ENCODE measurements at places on chromosomes 1 and 21.

GRCh38 chr1:102858695-102859094 lies 249.6 kb downstream of the COL11A1 start:
- DNase-seq, result no peak

- no peak for DNase-seq
Observed at GRCh38 chr1:186446152-186446551, 14.8 kb downstream of the PDC start.

- DNase-seq, result no peak
Observed at GRCh38 chr1:211928993-211929637, 98.6 kb upstream of the LPGAT1 start.

DNA sequence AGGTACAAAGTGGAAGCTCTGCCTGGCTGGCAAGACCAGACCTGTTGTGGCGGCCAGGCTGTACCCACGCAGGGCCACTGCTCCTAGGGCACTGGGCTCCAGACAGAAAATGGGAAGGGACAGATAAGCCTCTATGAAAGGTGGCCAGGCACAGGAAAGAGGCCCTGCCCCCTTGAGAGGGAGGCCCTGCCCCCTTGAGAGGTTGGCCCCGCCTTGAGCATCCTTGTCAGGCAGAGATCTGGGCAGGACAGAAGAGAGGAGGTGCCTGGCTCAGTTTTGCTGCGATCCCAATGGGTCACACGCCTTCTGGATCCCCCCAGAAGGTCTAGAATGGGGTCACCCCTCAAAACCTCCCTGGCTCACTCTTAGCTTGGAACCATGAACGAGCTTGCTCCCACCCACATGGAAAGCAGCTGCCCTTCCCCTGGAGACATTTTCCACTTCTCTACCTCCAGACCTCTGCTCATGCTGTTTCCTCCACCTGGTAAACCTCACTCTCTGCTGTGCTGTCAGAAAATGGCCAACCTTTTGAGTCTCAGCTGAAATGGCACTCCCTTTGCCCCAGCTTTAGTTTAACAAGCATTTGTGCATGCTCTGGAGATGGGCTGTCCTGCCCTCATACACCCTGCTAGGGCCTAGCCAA lies 17.5 kb upstream of the ECE1 start:
- no peak for DNase-seq

DNA sequence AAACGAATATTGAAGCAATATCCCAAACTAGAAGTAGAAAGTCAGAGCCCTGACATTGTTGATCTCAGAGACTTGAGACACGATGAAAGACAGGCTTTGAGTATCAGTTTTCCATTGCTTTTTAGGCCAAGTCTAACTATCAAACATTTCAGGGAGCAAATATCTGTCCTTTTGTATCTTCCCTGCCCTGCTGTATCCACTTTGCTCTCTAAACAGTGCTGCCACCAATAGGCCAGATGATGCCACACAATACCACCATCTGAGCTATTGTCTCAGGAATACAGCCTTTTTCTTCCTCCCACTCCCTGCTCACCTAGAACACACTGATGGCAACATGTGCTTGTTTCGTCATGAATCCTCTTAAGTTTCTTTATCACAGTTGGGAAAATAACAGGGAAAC lies 62.6 kb upstream of the SPAG17 start:
- no peak for DNase-seq

GRCh38 chr21:26769613-26770188 lies 75.5 kb downstream of the ADAMTS1 start:
- DNase-seq, result no peak

- DNase-seq, result no peak
Observed at GRCh38 chr1:202029727-202030126, 19.3 kb downstream of the ELF3 start.

DNA sequence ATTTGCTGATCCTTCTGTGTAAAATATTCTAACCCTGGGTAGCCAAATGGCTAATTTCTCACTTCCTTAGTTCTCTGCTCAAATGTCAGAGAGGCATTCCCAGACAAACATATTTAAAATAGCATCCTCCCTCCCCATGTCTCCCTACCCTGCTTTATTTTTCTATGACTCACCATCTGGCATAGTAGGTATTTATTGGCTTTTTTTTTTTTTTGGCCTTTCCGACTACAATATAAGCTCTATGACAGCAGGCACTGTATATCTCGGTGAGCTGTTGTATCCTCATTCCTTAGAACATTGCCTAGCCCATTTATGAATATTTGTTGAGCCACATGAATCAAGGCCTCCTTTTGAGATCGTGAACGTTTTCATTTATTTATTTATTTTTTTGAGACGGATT lies 1.5 kb upstream of the NEK7 start:
- DNase-seq, result no peak

GRCh38 chr1:212760126-212760823 lies 31.3 kb downstream of the NSL1 start:
- DNase-seq, result no peak

DNA sequence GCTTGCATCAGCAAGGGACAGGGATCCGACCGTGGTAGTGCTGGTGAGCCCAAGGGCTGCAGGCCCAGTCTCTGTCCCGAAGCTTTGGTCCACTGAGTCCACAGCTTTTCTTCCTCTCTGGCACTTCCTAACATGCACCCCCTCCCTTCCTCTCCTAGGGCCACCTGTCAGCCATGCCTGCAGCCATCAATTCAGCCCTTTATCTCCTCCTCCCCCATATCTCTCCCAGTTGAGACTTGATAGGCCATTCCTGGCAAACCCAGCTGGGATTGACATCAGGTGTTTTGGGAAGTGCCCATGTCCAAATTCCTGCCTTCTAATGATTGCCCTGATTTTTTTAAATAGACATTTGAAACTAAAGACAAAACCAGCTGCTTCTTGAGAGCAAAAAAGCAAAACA lies 25.6 kb downstream of the HLX start:
- DNase-seq, result no peak

GRCh38 chr1:48450505-48450904 lies 21.5 kb downstream of the SPATA6 start:
- DNase-seq, result no peak

DNA sequence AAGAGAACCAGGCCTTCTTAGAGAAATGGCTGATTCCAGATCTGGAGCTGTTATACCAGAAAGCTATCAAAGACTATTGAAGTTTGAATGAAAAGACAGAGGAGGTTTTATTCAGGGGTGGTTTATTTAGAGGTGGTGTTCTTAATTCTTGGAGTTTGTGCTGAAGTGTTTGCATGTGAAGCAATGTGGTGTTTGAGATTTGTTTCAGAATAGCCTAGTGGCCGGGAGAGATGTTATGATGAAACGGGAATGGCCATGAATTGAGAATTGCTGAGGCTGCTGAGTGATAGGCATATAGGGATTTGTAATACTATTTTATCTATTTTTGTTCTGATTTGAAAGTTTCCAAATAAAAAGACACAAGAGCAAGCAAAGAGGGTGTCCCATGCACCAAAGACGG lies 10.5 kb upstream of the SHE start:
- no peak for DNase-seq

GRCh38 chr1:222792744-222793143 lies 22.1 kb upstream of the DISP1 start:
- no peak for DNase-seq

DNA sequence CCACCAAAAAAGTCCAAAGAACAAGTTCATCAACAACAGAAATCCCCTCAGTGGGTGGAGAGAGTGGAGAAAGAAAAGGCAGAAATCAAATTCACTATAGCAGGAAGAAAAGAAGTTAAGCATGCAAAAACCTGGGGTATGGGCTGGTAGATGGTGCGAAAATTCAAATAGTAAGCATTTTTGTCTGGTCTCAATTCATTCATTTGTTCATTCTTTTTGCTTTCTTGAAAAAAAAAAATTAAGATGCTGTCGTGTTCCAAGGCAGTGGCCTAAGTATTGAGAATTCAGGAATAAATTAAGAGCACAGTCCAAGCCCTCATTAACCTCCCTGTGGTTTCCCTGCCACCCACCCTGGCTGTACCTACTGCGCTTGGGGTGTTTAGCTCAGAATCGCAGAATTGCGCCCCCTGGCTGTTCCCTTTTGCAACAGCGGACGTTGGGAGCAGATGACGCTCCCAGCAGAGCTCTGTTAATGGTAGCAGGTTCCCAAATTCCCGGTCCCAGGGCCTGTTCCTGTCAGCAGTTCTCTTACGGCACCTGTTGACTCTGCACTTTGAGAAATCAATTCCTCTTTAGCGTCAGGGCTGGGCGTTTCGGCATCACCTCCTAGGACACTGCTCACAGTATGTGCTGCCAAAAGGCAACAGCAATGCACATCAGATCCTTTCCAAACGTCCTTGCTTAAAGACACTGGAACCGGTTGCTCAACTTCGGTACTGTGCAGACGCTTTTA lies 34.0 kb upstream of the SSX2IP start:
- DNase-seq, result peak; percentile 5

GRCh38 chr21:44884097-44884496 lies 10.6 kb upstream of the PTTG1IP start:
- no peak for DNase-seq

GRCh38 chr1:42765269-42765668 lies 1.6 kb downstream of the P3H1 start:
- no peak for DNase-seq

DNA sequence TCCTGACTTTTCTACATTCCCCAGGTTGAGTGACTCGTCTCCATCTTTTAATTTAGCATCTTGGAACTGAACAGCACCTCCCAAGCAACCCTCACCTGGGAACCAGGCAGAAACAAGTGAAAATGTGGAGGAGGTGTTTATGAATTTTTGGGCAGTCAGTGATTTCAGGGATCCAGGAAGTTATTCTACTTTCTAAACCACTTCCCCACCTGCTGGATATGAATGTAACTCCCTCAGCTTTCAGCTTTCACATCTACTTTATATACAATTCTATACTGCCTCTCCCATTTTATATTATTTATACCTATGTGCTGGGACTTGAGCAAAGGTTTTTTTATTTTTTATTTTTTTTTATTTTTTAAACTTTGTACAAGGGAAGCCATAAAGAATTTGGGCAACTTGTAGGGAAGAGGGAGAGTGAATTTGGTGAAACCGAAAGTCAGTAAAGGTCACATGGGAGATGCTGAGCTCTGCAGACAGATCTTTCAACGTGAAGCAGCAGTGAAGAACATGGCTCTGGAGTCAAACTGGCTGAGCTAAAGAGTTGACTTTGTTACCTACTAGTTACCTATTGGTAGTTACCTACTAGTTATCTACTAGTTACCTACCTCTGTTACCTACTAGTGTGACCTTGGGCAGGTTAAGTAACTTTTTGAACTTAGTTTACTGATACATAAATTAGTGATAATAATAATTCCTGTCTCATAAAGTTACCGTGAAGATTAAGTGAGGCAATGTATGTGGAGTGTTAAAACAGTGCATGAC lies 45.5 kb downstream of the DDR2 start:
- DNase-seq, result no peak

DNA sequence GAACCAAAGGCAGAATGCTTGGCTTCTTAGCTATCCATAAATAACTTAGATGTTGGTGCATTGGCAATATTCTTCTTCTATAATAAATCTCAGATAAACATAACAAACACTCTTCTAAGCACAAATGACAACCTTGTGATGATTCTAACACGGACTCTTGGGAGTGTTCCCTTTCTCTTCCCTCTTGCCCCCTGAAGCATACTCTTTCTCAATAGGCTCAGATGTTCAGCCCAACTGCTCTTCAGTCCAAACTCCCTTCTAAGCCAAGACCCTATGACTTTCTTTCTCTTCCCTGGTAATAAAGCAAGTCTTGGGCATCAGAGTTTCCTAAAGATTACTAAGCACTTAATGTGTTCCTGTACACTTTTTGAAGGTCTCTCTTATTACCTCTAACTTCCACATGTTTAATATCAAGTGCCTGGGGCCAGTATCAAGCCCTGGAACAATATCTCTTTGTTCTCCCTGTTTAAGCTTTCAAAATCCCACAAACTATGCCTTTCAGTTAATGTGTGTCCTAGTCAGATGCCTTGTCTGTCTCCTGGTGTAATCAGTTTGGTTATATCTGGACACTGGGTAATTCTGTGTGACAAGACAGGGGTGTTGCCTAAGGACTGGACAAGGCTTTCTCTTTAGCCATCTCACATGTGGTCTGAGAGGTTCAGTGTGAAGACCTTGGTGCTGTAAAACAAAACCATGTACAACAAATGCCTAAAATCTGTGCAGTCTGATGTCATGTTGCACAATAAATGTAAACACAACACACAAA lies 92.9 kb upstream of the IVNS1ABP start:
- DNase-seq, result no peak

DNA sequence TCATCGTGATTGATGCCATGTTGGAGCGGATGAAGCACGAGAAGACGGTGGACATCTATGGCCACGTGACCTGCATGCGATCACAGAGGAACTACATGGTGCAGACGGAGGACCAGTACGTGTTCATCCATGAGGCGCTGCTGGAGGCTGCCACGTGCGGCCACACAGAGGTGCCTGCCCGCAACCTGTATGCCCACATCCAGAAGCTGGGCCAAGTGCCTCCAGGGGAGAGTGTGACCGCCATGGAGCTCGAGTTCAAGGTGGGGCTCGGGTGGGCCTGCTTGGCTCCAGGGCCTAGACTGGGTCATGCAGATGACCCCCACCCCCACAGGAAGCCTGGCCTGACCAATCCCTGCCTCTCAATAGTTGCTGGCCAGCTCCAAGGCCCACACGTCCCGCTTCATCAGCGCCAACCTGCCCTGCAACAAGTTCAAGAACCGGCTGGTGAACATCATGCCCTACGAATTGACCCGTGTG lies 30.6 kb upstream of the KDM4A start:
- DNase-seq, result no peak

- no peak for DNase-seq
Observed at GRCh38 chr1:35555601-35556477, 1.4 kb downstream of the KIAA0319L start.

- DNase-seq, result no peak
Observed at GRCh38 chr1:47638240-47638639, 200.4 kb downstream of the FOXD2 start.

DNA sequence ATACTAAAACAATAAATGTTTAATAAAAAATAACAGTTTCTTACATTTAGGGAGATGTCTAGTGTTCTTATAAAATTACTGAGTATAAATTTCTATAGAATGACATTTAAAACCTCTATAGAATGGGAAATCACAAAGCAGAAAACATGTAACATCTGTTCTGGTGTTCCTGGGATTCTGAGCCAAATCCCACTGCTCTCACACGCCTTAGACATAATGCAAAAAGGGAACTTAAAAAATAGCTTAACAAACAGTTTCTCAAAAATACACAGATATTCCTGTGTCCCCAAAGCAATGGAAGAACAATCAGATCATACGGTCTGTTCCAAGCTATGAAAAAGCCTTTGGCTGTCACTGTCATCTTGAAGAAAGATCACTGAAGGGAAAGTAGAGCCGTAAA lies 27.0 kb upstream of the ZNF124 start:
- DNase-seq, result no peak

DNA sequence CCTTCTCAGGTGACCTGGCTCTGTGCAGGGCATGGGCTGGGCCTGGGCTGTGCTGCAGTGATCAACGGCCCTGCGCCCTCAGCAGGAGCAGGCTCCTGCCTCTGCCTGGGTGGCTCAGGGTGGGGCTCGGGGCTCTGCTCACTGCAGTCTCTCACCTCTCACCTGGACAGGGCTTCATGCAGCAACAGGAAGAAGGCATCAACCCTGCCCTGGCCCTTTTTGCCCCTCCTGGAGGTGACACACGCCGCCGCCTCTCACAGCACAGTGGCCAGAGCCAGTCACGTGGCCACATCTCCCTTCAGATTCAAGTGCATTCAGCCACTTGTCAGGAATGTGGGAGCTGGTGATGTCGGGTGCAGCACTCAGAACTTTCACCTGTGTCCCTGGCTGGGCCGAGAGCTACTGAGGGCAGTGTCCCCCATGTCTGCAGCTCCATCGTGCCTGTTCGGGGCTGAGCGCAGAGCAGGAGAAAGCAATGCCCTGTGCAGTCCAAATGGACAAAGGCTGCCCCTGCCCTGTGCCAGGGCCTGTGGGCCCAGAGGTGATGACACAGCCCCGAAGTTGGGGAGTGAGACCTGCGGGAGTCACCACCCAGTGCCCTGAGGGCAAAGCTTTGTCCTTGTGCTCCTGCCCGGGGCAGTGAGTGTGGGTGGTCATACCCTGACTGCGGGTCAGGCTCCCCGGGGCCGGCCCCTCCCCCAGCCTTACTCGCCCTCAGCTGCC lies 314.0 kb downstream of the PTPRU start:
- DNase-seq, result no peak

Measured in stimulated activated CD4-positive, alpha-beta T cell treated with anti-CD3 and anti-CD28 coated beads, TNF-alpha, amount 100 ng/mL, for 1 hour (primary cell).